ENCODE measurements at places on chromosomes 6 and 20.

DNA sequence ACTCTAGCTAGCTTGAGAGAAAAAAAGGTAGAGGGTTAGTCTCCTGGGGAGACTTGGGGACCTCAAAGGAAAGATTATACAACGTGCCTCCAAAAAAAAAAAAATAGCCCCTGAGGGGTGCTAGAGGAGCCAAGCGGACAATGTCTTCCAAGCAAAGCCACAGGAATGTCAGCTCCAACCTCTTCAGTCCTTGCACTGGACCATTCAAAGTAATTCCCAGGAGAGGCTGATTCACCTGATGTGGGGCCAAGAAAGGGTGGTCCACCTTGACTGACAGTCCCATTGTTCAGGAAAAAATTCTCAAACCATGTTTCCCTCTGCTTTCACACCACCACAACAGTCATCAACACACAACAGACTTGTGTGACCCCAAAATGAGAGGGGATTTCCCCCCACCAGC, 30.7 kb downstream of the ASIP start:
- DNase-seq, result no peak

GRCh38 chr6:126761854-126762253, 356.6 kb upstream of the RSPO3 start:
- peak; percentile 33 for DNase-seq

DNA sequence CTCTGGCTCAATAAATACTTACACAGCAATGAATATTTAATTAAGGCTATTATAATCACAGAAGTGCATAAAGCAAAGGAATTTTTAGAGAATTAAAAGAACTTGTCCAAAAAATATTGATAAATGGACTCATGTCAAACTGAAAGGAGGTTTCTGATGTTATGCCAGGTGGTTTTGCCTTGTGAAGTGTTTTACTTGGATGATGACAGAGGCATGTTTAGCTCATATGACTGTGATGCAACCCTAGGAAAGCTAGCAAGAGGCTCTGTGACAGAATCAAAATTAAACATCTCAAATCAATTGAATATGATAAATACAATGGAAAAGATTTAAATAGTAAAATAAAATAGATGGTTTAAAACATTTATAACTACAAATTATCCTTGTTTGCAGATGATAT, 137.3 kb downstream of the TMEM200A start:
- DNase-seq, result no peak

DNA sequence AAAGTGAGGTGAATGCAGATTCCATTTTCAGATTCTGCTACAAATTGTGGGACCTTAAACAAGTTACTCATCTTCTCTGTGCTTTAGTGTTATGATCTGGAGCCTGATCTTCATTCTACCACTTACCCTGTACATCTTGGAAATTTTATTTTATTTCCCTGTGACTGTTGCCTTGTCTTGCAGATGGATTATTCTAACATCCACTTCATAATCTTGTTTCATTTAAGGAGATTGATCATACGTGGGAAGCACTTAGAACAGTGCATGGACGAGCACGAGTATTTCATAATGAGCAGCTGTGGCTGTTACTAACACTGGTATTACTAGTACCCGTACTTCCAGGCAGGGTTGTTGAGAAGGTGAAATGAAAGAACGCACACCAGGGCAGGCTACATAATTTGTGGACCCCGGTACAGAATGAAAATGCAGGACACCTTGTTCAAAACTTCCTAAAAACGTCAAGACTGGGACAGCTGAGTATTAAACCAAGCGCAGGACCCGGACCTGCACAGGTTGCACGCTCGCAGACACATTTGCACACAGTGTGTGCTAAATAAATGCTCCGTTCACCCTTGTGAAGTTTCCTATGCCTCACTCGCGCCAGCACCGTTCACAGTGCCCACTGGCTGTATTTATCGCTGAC, 535 bp upstream of the CCDC170 start:
- no peak for DNase-seq

GRCh38 chr6:21116736-21117135, 476.8 kb upstream of the SOX4 start:
- DNase-seq, result no peak

GRCh38 chr6:136989571-136990241, 55.1 kb downstream of the IL20RA start:
- DNase-seq, result no peak

DNA sequence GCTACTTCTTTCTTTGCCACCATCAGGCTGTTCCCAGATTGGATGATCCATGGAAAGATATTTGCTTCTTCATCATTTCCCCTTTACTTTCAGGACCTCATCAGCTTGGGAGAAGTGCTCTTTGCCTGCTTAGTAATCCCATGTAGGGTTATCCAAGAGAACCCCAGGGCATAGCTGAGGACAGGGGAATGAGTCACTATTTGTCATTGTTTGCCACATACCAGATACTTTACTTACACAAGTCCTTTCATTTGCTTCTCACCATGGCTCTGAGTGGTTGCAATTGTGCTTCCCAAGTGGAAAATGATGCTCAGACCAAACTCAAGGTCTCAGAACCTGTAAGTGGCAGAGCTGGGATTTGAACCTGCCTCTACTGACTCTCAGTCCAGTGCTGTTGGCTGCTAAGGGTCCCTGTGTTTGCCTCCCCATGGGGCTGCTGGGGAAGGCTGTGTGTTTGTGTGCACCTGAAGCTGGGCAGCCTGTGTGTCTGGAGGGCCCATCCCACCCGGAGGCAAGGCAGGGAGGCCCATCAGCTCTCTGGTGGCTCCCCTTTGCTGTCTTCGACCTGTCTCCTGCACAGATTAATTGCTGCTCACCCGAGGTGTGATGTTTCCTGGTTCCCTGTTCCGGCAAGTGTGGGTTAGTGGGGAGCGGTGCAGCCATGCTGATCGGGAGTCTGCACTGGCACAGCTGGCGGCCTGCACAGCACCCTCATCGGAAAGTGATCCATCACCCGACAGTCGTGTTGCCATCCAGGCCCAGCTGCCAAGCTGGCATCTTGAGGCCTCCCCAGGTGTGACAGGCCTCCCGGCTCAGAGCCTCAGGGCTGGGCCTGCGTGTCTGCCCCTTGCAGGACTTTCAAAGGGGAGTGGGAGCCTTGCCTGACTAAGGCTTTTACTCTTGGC, 228.8 kb downstream of the DHX35 start:
- DNase-seq, result no peak

- no peak for DNase-seq
Observed at GRCh38 chr20:60631585-60632287, 620.3 kb upstream of the CDH4 start.

- DNase-seq, result no peak
Observed at GRCh38 chr6:149314325-149314905, 3.1 kb upstream of the TAB2 start.

DNA sequence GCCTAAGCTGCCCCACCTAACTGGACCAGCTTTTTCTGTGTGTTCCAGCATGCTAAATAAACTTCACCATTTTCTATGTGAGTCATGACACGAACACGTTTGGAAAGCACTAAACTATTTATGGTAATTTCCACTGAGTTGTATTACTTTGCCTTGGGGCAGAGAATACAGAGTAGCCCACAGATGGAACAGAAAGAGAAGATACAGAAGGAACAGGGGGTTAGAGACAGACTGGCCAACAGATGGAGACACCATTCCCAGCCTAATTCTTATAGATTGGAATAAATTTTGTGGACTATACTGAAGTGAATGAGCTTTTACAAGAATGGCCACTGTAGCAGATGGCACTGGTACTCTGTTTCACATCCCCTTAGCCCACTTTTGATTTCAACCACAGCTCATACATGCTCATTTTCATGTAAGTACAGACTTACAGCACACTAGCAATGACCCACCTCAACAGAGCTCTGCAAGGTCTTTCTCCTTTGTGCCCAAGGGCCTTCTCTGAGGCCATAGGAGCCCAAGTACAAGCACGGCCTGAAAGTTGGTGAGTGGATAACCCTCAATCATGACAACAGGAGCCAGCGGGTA, 13.1 kb upstream of the NT5DC1 start:
- DNase-seq, result no peak

- no peak for DNase-seq
Observed at GRCh38 chr6:5250911-5251310, 9.8 kb downstream of the LYRM4 start.

- DNase-seq, result peak; percentile 44
Observed at GRCh38 chr6:43628393-43629103, 516 bp downstream of the GTPBP2 start.

DNA sequence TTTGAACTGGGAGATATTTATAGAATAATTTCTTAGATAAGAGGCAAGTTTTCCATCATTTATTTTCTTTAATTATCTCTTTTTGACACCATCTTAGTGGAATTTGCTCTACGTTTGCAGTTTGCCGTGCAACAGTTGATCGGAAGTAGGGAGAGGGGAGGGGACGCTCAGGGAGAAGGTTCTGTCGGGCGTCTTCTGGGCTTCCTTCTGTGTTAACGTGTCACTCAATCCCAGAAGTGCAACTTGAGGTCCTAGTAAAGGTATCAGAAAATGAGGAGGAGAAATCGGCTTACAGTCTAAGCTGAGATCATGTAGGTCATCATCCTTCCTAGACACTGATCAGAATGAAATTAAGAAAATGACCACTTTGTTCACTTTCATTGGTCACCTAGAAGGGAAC, 149.0 kb upstream of the SNX9 start:
- DNase-seq, result no peak

GRCh38 chr20:16350465-16350864, 222.8 kb downstream of the KIF16B start:
- DNase-seq, result no peak

DNA sequence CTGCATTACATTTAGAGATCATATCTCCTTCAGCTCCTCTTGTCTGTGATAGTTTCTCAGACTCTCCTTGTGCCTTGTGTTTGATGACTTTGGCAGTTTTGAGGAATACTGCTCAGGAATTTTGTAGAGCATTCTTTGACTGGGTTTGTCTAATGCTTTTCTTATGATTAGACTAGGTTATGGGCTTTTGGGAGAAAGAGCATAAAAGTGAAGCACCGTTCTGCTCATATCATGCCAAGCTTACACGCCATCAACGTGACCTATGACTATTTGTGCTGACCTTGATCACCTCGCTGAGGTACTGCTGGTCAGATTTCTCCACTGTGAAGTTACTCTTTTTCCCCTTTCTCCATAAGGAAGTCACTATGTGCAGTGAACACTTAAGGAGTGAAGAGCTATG, 256.0 kb downstream of the LY86 start:
- DNase-seq, result no peak

DNA sequence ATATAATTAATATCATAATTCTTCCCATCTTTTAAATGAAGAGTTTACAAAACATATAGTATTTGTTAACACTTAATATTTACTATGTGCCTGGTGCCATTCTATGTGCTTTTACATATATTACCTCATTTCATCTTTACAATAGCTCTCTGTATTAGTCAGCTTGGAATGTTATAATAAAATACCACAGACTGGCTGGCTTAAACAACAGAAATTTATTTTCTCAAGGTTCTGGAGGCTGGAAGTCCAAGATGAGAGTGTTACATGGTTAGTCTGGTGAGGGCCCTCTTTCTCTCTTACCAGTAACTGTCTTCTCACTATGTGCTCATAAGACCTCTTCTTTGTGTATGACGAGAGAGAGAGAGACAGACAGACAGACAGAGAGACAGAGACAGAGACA, 110.2 kb downstream of the NKAIN2 start:
- DNase-seq, result no peak

- no peak for DNase-seq
Observed at GRCh38 chr6:26152226-26153101, 65.2 kb downstream of the HFE start.
